Stimulated activated CD4-positive, alpha-beta T cell treated with anti-CD3 and anti-CD28 coated beads, Interleukin-2, amount 100 ng/mL, for 48 hours (primary cell): ENCODE measurements at places on chromosomes 6 and 20.

GRCh38 chr6:30891450-30891723 is 7.1 kb downstream of the DDR1 start:
- no peak for DNase-seq

GRCh38 chr6:167238146-167238693 is 52.9 kb upstream of the UNC93A start:
- no peak for DNase-seq

DNA sequence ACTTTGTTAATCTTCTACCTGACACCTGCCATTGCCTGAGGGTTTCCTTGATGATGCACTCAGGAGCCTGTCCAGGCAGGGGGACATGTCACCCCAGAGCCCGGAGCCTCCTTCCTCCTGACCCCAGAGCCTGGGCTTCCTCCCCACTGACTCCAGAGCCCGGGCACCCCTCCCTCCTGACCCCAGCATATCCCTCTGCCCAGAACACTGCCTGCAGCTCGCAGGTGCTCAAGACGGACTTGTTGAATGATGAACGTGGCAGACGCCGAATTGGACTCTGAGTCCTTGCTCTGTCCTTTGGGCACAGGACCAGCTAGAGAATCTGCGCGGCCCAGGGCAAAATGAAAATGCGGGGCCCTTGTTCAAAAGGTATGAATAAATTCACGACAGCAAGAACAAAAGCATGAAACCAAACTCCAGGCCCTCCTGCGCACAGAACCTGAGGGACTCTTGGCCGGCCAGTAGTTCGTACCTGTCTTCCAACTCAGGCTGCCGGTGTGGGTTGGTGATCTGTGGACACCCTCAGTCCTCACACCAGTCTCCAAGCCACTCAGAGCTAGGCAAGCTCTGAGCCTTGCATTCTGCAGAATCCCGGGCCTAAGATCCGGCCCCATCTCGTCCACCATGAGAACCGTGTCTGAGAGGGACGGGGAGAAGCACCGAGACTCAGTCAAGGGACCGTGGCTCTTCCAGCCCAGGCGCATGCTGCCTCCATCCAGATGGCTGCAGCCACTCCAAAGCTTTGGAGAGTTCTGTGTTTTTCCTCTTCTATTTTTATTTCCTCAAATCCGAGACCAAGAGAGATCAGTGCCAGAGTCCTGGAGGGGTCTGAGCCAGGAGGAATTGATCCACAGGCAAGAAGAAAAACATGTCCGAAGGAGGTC is 104.7 kb downstream of the BMP7 start:
- no peak for DNase-seq

- no peak for DNase-seq
Measured at GRCh38 chr6:112296122-112296521, 41.8 kb upstream of the LAMA4 start.

GRCh38 chr6:167044696-167045095 is 45.5 kb downstream of the CEP43 start:
- DNase-seq, result no peak

- DNase-seq, result no peak
Measured at GRCh38 chr6:116491610-116492330, 19.7 kb upstream of the CALHM5 start.

- DNase-seq, result no peak
Measured at GRCh38 chr6:99282479-99283062, 66.9 kb downstream of the FAXC start.

GRCh38 chr6:157892363-157892877 is 69.4 kb downstream of the SNX9 start:
- DNase-seq, result no peak

DNA sequence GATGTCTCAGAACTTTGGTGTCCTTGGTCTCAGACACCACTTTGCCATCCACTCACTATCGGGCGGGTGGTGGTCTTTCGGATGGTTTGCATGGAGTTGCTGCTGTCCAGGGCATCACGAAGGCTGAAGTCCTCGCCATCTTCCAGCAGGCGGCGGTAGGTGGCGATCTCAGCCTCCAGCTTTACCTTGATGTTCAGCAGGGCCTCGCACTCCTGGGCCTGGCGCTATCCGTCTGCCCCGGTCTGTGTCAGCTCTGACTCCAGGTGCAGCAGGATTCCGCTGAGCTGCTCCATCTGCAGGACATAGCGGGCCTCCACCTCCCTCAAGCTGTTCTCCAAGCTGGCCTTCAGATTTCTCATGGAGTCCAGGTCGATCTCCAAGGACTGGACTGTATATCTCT is 36.0 kb downstream of the ZNF311 start:
- DNase-seq, result no peak

- no peak for DNase-seq
Measured at GRCh38 chr20:52978851-52979250, 6.7 kb downstream of the TSHZ2 start.

- DNase-seq, result no peak
Measured at GRCh38 chr20:43975096-43975768, 60.6 kb downstream of the TOX2 start.

GRCh38 chr20:33437141-33437911 is 6.2 kb downstream of the SNTA1 start:
- no peak for DNase-seq

DNA sequence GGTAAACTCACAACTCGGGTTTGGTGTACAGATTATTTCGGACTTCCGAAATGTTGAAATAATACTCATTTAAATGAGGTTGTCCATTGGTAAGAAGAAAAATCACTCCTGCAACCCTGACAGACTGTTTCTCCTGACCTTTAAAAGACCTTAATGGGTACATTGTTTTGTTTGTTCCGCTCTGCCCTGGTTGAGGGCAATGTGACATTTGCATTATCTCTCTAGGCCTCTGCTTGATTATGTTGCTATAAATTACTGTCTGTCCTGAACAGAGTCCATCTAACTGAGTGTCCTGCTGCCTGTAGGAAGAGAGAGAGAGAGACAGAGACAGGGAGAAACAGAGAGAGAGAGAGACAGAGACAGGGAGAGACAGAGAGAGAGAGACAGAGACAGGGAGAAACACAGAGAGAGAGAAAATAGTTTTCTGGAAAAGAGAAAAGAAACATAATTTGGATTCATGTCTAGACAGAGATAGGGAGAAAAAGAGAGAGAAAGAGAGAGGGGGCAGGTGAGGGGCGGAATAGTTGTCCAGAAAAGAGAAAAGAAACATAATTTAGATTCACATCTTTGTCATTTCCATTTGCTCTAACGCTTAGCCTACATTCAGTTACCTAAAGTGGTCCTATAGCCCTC is 83.2 kb downstream of the SHLD1 start:
- no peak for DNase-seq

- DNase-seq, result no peak
Measured at GRCh38 chr20:6979621-6980020, 212.1 kb downstream of the BMP2 start.

GRCh38 chr20:38880952-38881735 is 45.1 kb upstream of the FAM83D start:
- no peak for DNase-seq

GRCh38 chr6:31737991-31738979 is 1.5 kb upstream of the MSH5 start:
- DNase-seq, result no peak

DNA sequence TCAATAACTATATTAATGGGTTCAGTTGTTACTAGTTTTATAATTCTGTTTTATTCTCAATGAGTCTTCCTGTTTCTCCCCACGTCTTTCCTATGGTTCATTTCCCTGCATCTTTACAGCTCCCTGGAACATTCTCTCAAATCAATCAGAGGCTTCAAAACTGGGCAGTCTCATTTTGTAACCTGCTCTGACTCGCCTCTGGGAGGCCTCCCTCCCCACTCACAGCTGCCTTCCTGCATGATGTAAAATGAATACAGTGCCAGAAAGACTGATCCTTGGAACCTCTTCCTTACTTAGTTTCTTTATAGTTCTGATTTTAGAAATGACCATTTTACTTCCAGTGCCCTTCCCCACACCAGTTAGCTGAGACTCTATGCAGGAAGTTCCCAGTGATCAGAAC is 103.9 kb downstream of the ESR1 start:
- DNase-seq, result no peak

DNA sequence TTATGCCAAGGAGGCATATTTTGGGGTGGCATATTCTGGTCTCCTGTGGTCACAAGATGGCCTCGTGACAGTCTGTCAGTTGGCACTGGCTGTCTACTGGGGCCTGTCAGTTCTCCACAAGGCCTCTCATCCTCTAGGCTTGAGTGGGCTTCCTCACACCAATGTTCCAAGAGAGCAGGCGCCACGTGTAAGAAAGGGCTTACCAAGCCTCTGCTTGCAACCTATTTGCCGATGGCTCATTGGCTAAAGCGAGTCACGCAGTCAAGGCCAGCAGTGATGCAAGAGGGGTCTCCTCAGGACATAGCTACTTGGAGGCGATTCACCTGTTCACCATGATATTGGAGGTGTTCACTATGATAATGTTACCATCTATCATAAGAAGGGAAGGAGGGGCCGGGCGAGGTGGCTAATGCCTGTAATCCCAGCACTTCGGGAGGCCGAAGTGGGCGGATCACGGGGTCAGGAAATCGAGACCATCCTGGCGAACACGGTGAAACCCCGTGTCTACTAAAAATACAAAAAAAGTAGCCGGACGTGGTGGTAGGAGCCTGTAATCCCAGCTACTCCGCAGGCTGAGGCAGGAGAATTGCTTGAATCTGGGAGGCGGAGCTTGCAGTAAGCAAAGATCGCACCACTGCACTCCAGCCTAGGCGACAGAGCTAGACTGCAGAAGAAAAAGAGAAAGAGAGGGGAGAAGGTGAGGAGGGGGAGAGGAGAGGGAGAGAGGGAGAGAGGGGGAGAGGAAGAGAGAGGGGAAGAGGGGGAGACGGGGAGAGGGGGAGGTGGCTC is 35.3 kb downstream of the C6orf52 start:
- DNase-seq, result no peak

DNA sequence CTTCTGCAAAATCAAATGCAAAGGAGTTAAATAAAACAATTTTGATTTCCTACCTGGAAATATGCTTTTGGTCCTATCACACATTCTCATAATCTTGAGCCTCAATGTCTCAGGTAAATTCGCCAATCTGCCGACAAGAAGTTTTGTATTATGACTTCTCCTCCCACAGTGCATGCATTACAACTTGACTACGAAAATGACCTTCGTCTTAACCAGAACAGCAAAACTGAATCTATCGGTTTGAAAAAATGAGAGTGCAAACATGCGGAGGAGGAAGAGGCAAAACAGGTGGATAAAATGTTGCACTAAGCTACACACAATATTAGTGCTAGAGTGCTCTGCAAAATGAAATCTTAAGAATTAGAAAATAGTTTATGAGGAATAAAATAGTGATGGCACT is 43.4 kb downstream of the HIVEP2 start:
- no peak for DNase-seq

DNA sequence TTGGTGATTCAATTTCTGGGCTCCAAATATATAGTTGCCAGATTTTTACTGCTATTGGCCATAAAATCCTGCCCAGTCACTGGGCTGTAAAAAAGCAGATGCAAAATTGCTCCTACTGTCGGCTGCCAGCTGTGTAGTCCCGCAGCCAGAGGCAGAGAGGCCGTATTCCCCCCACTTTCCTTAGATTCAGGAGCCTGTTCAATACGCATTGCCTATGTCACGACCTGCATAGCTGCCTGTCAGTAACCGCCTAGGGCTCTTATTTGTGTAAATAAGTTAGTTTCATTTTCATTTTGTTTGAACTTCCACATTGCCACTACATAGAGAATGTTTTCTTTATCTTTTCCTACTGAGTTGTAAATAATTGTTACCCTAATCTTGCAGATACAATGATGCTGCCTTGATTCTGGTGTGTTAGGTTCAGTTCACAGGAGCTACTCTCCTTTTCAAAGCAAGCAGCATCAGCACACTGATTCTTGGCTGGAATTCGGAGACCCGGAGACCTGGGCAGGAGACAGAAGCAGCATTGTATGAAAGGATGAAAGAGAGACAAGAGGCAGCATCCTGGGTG is 46.0 kb upstream of the UST start:
- no peak for DNase-seq

DNA sequence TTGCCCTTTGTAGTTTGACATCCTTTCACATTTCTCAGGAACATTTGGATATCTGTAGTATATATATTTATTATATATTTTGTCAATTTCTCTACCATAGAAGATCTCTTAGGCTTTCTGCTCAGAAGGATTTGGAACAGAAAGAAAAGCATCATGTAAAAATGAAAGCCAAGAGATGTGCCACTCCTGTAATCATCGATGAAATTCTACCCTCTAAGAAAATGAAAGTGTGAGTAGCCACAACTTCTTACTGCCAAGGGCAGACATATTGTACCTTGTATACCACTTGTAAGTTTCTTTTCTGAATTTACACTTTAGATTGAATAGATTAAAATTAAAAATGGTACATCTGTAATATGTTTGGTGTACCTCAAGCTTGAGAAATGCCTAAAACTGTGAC is 31.2 kb downstream of the TPX2 start:
- no peak for DNase-seq

- DNase-seq, result no peak
Measured at GRCh38 chr6:47000842-47001241, 41.3 kb downstream of the ADGRF1 start.

DNA sequence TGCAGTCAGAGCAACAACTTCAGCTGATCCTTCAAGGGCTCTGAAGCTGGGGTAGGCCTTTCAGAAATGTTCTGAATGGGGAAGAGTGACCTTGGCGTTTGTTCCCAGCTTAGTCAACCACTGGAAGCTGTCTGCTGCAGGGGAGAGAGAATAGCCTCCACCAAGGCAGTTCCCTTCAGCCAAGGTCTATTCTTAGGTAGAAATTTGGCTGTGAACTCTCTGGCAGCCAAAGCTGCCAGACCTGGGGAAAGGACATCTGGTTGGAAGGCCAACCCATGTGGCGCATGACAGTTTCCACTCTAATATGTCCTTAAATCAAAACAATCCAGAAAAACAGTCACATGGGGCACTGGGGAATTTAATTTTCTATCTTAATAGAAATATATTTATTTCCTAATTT is 60.1 kb downstream of the FBXO5 start:
- no peak for DNase-seq

GRCh38 chr6:85747093-85747492 is 104.4 kb upstream of the SYNCRIP start:
- DNase-seq, result no peak

- no peak for DNase-seq
Measured at GRCh38 chr20:9243986-9244385, 175.1 kb downstream of the PLCB4 start.

DNA sequence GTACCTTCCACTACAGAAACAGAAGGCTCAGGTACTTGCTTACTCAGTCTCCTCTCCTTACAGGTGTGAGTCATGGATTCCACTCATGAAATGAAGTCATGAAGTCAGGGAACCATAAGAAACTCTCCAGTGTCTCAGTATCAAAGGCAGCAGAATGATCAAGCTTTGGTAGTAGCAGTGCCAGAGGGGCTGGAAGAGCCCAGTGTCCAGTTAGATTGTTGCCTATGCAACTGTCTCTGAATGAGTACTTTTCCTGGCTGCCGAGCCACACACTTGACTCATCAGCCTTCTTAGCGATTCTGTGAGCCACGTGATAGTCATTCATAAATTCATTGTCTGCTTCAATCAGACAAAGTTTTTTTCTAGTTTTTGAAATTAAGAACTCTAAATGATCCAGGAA is 52.2 kb upstream of the DTNBP1 start:
- DNase-seq, result no peak
